Ascending aorta (tissue), 2 donors: ENCODE measurements at places on chromosomes 12 and 14.

DNA sequence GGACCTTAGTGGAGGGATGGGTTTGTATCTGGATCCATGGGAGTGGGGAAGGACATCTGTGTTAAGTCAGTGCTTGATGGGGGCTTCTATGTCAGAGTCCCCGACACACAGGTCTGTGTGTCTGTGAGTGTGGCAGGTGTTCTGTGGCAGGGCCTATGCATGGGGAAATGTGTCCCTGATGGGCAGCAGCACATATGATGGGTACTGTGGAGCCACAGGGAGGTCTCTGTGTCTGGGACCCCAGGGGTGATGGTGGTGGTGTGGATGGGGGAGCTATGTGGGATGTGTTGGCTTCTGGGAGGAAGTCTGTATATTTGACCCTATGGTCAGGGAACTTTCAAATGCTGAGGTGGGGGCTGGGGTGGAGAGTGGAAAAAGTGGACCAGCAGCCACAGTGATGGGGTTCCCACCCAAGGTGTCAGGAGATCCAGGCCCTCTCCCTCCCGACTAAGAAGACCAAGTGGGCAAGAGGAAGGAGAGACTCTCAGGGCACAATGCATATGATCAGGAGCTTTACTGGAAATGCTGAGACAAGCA lies 16.5 kb downstream of the KRT7 start:
- DNase-seq: no peak

- DNase-seq: no peak
These were observed 122.3 kb downstream of the MON2 start for GRCh38 chr12:62588916-62589315.

DNA sequence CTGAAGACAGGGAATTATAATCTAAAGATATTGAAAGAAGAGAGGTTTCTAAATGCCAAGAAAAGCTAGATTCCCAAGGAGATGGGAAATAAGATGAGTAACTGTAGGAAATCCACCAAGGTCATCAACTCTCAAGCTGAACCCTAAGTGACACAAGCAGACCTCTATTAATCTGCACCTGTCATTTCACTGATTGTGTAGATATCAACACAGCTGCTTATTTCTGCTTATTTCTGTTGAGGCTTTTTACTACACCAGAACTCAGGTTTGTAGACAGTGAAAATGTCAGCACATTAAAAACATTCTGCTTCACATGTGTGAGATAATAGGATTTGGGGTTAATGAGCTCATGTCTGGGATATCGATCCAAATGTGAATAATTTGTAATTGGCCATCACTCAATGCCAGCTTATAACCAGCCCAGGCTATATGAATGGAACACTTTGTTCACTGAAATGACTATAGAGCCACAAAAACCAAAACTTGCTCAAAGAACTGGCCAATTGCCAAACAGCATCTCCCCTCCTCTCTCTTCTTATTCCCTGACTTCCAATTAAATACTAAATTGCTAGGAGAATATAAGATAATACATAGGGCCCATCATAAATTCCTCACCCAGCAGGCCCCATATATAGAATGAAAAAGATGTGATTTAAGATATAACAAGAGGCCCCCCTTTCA lies 188.7 kb upstream of the ARID2 start:
- DNase-seq: no peak

DNA sequence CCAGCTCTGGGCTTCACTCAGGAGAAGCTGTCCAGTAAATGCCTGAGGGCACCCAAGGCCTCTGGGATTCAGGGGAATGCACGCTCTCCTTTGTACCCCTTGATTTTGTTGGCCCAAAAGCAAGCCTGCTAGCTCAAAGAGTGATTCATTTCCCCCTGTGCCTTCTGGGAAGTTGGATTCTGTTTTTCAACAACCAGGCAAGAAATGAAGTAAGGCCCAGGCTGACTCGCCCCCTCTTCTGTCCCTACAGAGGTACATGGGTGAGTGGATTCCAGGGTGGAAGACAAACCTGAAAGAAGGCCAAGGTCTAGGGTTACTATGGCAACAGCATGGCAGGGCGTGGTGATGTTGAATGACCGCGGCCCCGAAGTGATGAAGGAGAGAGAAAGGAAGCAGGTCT lies 9.3 kb upstream of the SERPINA5 start:
- no peak for DNase-seq

- DNase-seq: no peak
These were observed 213.3 kb upstream of the FKBP4 start for GRCh38 chr12:2581293-2582045.

DNA sequence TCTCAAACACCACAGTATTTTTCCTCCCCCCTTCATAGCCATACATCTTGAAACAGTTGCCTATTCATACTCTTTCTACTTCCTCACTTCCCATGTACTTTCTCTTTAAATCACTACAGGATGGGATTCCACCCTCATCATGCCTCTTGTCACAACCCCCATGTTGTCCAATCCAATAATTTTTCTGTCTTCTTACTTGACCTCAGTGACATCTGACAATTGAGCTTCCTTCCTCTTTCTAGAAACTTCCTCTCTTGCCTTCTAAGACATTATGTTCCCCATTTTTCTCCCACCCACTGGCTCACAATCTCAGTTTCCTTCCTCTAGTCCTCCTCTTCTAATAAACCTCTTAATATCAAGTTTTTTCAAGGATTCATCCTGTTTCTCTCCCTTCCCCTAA lies 5.3 kb downstream of the C2CD5 start:
- DNase-seq: no peak

- peak; percentile 67 for DNase-seq
These were observed 11.3 kb downstream of the MAPK1IP1L start for GRCh38 chr14:55062517-55063351.

DNA sequence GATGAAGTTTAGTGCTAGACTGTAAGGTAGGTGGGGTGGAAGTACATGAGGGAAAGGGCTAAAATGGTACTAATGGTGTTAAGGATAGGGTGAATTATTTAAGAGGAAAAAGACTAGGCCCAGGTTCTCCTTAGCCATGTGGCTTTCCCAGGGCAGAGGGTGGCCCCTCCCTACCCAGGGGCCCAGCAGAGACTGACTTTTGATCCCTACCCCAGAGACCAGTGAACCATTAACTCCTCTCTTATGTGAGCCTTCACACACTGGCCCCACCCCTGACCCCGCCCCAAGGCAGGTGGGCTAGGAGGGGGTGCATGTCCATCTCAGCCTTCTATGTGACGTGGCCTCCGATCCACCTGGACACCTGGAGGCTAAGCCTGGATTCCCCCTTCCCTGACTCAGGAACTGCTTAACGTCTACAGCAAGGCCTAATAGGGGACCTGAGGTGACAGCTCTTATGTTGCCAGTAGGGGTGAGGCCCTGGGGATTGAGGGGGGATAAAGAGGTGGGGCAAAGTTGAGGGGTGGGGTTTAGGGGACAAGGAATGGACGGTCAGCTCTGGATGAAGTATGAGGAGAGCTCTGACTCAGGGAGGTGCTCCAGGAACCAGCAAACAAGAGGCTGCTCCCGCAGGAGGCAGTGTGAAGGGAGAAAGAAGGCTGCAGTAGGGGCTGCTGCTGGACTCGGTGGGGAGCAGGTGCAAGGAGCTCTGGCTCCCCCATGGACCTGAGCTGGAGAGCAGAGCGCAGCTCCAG lies 757 bp downstream of the SLC39A5 start:
- no peak for DNase-seq

DNA sequence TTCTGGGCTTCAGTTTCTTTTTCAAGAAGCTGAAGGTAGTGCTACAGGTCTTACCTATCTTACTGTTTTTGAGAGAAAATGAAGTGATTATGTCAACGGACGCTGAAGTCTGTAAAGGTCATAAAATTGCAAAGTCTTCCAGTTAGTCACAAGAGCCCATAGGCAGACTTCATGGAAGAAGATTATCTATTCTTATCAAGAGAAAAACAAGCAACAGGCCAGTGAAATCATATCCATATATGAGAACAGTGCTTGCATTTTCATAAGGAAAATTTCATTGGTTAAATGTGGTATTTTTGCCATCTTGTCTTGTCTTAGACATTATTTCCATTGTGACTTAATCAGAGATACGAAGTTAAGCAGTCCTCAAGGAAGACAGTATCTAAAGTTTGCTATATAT lies 412.7 kb upstream of the SEL1L start:
- DNase-seq: no peak

DNA sequence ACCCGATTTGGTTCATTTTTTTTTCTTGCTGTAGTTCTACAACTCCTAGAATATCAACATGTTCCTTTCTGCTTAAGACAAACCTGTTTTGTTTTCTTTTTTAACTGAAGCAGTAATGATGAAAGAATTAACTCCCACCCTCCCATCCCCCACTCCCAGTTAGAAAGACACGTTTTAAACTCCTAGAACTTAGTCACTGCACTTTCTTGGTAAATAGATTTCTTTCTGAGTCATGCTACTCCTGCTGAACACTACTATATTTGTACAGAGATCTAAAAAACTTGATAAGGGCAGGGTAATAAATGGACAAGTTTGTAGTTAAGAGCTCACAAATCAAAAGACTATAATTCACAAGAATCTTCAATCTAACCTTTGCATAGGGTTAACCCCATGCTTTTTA lies 118.9 kb upstream of the PTPRB start:
- DNase-seq: no peak

DNA sequence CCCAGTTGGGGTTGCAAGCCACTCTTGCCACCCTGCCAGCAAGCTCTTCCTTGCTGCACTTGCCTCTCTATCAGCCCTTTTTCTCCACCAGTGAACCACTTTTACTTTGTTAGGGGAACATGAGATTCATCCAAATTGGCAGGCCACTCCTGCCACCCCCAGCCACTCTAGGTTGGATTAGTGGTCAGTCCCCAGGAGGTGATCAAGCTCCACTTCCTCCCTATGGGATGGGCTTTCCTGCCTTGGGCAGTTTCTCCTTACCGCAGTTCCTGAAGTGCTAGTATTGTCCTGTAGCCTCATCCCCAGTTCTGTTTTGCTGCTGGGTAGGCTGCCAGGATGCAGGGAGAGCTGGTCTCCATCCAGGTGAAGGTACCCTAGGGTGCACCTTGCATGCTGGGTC lies 104.5 kb downstream of the ALG10 start:
- DNase-seq: no peak

- DNase-seq: peak; percentile 84
These were observed 28.4 kb upstream of the GPR132 start for GRCh38 chr14:105093431-105094192.

GRCh38 chr12:123134271-123134671 lies 16.6 kb downstream of the PITPNM2 start:
- no peak for DNase-seq

- no peak for DNase-seq
These were observed 66.5 kb upstream of the DIO3 start for GRCh38 chr14:101494826-101495225.

DNA sequence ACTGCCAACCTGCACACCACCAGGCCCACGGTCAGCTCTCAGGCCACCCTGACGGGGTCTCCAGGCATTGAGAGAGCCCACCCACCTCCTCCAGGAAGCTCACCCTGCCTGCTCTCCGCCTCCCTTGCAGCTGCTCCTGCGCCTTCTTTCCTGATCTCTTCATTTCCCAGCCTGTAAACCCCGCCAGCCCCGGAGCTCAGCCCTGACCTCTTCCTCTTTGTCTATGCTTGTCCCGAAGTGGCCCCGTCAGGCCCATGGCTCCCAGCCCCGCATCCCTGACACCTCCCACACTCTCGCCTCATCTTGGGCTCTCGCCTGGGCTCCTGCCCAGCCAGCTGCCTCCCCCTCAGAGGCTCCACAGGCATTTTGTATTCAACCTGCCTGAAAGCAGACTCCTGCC lies 139.3 kb downstream of the CALM1 start:
- DNase-seq: no peak

GRCh38 chr12:111766608-111767361 lies at the start of gene ALDH2:
TSS of gene ALDH2 (plus strand) at chr12:111766933. CDS start at chr12:111766983, 50 bp downstream.
- no peak for DNase-seq

GRCh38 chr14:32980178-32980901 lies 41.7 kb downstream of the NPAS3 start:
- no peak for DNase-seq

DNA sequence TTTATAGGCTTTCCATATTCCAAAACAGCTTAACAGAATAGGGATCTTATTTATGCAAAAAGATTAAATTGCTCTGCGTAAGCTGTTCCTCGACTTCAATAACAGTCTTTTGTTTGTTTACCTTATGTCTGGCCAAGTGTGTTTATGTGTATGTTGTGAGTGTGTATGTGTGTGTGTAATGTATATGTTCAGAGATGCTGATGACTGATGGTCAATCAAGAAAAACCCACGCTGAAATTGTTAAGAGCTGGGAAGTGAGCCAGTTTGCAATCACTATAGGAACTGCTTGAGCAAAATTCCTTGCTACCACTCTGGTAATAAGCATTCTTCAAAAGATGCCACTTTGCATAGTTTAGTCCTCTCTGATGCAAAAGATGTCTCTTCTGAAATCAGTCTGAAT lies 59.6 kb downstream of the PRKD1 start:
- no peak for DNase-seq

DNA sequence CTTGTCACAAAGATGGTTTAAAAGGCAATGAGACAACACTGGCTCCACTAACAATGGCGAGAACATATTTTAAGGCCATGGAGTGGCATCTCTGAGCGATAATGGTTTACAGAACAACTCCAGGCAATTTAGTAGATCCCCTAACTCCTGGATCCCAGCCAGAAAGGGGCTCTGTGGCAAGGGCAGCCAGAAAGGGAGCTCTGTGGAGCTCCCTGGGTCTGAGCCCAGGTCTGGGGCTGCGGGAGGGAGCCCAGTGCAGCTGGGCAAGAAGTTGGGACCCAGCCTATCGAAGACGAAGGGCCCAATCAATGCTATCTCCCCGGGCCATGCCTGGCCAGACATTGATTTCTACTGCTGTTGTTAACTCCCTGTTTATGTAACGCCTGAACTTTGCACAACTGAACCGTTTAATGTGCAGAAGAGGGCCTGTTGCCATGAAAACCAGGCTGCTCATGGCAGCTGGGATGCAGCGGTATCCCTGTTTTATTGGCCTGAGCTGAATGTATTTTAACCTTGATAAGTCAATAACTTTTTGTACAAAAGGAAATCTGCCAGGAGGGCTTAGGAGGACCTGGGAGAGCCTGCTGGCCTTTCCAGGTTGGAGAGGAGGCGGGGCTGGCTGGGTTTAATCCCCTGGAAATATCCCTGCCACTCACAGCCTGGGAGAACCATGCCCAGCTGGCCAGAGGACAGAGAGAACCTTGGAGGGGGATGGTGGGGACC lies 6.7 kb upstream of the FAM222A start:
- DNase-seq: no peak

- DNase-seq: peak; percentile 83
These were observed 32.3 kb downstream of the NINJ2 start for GRCh38 chr12:630656-631632.

DNA sequence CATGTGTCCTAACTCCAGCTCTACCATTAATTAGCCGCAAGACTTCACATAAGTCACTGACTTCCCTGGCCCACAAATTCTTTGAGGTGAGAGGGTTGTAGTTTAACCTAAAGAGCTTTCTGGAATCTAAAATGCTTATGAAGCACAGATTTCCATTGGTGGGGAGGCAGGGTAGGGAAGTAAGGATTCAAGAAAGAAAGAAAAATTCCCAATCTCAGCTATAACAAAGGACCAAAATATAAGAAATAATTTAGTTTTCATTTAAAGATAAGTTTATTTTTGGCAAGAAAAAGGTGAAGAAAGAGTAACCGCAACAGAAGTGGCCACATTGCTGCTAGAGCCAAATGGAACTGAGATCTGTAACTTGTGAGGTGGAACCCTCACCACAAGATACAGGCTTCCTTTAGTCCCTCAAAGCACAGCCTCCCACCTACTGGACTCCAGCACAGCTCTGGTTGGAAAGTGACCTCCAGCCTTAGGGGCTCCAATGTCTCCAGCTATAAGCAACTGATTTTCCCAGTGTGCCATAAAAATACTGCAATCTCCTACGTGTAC lies 23.6 kb downstream of the DAD1 start:
- no peak for DNase-seq
